Omental fat pad (tissue), 4 donors: ENCODE measurements at places on chromosomes 6 and 20.

DNA sequence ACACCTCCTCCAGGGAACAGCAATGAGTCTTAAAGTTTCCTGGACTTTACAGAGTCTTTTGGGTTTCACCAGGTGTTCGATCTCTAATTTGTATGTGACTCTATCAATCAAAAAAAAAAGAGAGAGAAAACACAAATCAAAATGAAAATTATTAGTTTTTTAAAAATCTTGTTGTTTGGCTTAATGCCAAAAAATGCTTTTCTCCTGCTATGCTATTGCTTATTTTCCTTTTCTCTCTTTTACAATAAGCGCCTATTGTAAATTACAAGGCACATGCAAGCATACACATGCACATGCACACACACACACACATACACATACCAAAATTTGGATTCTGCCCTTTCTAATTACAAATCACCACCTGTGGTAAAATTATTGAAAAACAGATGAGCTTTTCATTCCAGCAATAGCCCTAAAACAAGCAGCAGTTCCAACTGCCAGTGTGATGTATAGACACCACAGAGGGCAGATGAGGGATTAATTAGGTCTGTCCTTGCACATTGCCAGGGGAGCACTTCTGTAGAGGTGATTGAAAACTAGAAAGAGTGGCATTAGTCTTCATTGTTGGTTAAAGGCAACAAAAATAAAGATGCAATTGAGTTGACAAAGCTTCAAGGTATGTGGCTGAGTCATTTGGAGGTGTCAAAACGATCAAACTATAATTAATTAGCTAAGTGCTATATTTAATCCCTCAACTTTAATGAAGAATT lies 631.7 kb downstream of the TFAP2B start:
- no peak for DNase-seq

- DNase-seq: no peak
These were observed 110.3 kb upstream of the TNFAIP3 start for GRCh38 chr6:137756788-137757187.

DNA sequence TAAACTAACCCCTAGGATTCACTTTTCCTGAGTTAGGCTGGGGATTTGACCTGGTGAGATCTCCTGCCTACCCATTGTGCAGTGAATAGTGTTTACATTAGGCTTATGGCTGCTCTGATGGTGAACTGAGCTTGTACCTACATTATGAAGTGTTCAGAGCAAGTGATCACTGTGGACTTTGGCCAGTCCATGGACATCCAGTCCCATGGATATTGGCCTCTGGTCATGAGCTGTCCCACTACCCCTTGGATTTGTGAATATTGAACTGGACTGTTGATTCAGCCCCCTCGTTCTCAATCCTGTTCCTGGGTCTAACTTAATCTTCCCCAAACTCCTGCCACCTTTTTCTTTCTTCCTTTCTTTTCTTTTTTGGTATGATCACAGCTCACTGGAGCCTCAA lies 13.8 kb downstream of the ASIP start:
- no peak for DNase-seq

- DNase-seq: no peak
These were observed 37.3 kb downstream of the NINL start for GRCh38 chr20:25547999-25548398.

DNA sequence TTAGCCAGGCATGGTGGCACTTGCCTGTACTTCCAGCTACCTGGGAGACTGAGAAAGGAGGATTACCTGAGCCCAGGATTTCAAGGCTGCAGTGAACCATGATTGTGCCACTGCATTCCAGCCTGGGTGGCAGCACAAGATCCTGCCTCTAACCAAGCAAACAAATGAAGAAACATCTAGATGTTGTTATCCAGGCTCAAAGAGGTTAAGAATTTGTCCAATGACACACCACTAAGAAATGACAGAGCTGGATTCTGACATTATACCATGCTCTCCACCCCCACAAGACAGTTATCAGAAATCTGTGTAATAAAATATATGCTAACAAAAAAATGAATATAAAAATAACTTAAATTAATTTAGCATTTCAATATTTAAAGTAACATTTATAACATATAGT lies 925.5 kb upstream of the SLC35B3 start:
- DNase-seq: no peak

- no peak for DNase-seq
These were observed 677 bp upstream of the ZBTB24 start for GRCh38 chr6:109483735-109484057.

DNA sequence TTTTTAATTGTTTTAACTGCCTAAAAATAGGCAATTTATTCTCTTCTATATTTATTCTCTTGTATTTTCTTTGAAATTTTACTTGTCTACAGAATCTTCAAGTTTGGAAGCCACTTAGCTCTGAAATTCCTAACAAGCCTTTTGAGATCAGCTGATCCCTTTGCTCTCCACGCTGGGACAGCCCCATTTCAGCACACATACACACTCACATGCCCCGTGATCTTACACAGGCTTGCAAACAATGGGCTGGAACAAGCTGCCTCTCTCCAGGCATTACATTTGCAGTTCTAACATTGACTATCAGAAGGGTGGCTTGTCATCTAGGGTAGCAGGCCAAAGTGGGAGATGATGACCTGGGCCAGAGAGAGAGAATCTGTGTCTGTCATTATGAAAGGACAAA lies 62.1 kb upstream of the RAB32 start:
- no peak for DNase-seq

GRCh38 chr6:4133941-4134838 lies 1.2 kb downstream of the ECI2 start:
- DNase-seq: no peak

GRCh38 chr6:95244751-95245150 lies 332.6 kb upstream of the MANEA start:
- no peak for DNase-seq

DNA sequence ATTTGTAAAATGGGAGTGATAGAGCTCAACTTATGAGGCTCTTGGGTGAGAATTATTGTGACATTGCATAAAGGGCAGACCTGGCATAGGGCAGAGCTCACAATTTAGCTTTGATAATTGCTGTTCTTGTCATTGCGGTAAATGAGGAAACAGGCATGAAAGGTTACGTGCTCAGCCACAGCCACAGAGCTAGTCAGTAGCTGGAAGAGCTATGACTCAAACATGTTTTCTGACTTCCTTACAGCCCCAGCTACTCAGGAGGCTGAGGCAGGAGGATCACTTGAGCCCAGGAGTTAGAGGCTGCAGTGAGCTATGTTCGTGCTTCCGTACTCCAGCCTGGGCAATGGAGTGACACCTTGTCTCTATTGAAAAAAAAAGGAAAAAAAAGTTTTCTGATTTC lies 3.5 kb upstream of the GHRH start:
- no peak for DNase-seq

DNA sequence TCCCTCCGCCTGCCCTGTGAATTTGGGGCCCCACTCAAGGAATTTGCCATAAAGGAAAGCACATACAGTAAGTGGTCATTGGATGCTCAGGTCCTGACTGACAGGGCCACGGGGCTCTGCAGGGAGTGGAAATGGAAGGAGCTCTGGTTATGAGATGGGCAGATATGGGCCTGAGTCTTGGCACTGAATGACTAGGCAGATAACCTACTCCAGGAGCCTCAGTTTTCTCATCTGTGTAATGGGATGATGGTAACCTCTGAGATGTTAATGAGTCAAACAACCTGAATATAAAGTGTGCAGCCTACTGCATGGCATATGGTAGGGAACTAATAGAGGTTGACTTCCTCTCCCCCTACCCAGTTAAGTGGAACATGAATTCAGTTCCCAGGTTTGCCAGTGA lies 56.4 kb upstream of the NAA20 start:
- no peak for DNase-seq

- DNase-seq: no peak
These were observed 34.1 kb downstream of the PRPH2 start for GRCh38 chr6:42688281-42688680.

DNA sequence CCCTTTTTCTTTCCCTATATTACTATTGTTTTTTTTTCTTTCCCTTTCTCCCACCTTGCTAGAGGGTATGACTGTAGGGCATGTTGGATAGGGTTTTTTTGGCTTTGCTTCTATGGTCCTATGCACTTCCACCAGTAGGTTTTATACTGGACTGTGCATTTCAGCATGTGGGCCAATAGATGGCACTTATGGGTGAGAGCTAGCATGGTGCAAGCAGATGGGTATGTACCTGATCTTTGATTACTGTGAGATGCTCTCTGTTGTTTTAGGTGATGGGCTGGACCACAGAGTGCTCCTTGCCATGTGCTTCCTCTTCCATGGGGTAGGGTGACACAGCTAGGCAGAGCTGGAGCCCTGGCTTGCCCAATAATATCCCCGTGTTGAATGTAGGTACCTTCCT lies 128.5 kb upstream of the CHD6 start:
- DNase-seq: no peak

- DNase-seq: no peak
These were observed 524 bp downstream of the C20orf203 start for GRCh38 chr20:32672982-32673851.

DNA sequence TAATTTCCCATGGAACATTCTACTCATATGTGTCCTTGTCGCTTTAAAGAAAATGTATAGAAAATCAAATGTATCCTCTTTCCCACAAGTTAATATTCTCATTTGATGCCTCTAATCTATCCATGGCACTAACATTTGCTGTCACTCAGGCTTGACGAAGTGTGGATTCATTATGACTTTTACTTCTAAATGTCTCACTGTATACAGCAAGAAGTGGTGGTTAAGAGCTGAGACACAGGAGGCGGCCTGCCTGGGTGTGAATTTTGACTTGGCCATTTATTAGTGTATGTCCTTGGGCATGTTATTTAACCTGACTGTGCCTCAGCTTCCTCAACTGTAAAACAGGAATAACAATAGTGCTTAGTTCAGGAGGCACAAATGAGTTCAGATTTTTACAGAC lies 70.0 kb downstream of the TRMT6 start:
- DNase-seq: no peak

DNA sequence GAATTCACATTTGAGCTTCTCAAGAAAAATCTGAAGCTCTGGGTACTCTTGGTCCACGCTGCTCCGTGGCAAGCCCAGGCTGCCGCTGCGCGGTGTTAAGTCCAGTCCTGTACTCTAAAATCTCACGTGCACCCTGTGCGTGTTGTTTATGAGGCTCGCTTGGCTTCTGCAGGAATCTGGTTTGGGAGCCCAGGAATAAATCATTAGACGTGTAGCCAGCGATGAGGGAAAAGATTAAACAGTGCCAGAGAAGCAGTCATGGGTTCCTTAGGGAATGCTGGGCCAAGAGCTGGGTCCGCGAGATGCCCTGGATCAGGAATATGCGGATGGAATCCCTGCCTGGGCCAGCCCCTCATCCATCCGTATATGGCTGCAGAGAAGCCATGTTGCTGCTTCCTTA lies 87.3 kb downstream of the KCNB1 start:
- DNase-seq: no peak

- peak; percentile 51 for DNase-seq
These were observed 140.5 kb upstream of the ATXN1 start for GRCh38 chr6:16901782-16902181.

GRCh38 chr6:160756871-160757270 lies 54.8 kb downstream of the PLG start:
- DNase-seq: no peak

- peak; percentile 7 for DNase-seq
These were observed 26.6 kb upstream of the NPBWR2 start for GRCh38 chr20:64133951-64134407.

- no peak for DNase-seq
These were observed 11.9 kb downstream of the SULF2 start for GRCh38 chr20:47773371-47773786.

GRCh38 chr6:168013250-168013915 lies 15.9 kb downstream of the KIF25 start:
- no peak for DNase-seq

GRCh38 chr6:106974999-106975737 lies 639 bp upstream of the CD24 start:
- DNase-seq: no peak

DNA sequence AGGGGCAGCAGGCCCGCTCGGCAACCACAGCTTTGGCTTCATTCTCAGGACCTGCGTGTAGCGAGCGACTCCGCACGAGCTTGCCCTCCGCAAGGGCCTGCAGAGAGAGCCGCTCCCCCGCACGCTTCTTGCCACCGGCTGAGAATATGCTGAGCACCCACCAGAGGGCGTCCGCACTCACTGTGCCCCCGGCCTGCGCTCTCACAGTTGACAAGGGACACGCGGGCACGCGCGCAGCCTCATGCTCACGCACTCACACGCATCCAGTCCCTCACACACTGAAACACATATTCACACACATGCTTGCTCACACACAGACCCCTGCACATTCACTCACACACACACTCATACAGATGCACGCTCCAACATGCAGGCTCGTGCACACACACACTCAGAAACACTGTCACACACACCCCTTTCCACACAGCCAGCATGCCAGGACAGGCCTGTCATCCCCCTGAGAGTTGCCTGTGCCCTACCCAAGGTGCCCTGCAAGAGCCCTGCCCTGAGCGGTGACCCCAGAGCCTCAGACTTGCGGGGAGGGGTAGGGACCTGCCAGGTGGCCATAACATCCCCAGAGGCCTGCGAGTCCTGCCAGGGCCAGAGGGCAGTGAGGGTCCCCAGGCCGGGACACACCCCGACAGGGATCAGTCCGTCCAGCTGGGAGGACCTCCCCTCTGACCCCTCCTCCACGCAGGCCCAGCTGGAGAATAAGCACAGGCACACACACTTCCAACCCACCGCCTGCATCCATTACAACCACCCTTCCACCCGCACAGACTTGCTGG lies 174.1 kb downstream of the BMP7 start:
- no peak for DNase-seq

- DNase-seq: no peak
These were observed 118.2 kb downstream of the BMP7 start for GRCh38 chr20:57148263-57148662.

DNA sequence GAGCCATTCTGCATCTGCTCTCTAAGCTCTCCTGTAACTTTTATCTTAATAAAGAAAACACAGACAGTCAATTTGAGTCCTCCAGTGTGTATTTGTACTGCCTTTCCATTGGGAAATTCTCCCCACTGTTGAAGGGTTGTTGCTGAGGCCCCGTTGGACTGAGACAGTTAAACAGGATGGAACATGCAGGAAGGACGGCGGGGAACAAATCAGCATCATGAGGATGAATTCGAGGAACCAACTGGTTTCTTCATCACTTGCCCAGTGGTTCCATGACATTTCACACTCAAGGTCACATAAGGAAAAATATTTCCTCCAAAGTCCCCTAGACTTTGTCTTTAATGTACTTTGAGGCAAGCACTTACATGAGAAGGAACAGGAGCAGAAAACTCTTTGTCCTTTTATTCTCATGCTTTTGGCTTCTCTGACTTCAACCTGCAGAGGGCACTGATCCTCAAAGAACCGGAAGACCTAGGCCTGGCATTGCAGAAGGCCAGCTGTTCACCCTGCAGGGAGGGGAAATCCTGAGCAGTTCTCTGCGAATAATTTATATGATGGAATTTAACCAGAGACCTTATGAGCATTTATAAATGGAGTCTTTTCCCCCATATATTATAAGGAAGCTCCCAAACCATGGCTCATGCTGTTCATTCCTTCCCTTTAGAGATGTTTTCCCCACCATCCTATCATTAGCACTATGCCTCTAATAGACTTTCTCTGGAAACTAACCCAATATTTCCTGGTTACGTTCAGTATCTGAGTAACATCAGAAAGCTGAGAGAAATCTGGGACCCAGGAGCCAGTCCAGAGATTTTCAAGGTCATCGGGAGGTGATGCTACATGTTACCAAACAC lies 55.2 kb upstream of the ADGRF1 start:
- no peak for DNase-seq
